Fibroblast of skin of left biceps (primary cell): ENCODE measurements at places on chromosomes 12 and 14.
A peak's percentile ranks its signal among the peaks of the same experiment; 100 is the strongest.

DNA sequence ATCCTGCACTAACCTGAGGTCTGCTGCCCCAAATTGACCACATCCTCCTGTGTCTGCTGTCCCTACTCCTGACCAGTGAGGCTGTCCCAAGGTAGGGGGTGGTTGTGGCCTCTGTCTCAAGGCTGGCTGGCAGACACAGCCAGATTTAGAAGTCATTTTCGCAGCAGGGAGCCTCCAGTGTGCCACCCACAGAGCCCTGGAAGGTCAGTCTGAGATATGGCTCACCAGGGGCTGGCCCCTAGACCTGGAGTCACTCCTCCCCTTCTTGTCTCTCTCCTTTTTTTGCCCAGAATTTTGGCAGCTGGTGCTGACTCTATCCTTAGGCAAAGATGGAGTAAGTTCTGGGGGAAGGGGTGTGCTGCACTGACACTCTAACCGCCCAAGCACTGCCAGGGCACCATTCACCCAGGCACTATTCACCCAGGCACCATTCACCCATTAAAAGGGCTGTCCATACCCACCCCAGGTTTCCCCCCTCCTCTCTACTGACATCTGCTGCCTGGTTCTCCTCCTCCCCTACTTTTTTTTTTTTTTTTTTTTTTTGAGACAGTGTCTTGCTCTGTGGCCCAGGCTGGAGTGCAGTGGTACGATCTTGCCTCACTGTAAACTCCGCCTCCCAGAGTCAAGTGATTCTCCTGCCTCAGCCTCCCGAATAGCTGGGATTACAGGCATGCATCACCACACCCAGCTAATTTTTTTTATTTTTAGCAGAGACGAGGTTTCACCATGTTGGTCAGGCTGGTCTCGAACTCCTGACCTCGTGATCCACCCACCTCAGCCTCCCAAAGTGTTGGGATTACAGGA is 7.7 kb downstream of the DDN start:
- no peak for DNase-seq

GRCh38 chr14:45807178-45807899 is 554.3 kb upstream of the MIS18BP1 start:
- no peak for DNase-seq

- no peak for DNase-seq
Measured at GRCh38 chr14:75804570-75805275, 143.7 kb downstream of the TTLL5 start.

GRCh38 chr12:69598174-69598753 is 12.4 kb downstream of the LRRC10 start:
- DNase-seq: no peak

GRCh38 chr12:113208041-113208934 is 13.0 kb upstream of the TPCN1 start:
- DNase-seq: no peak

GRCh38 chr12:103273645-103274044 is 222.1 kb downstream of the C12orf42 start:
- no peak for DNase-seq

GRCh38 chr12:131734336-131735152 is 23.7 kb downstream of the SFSWAP start:
- DNase-seq: no peak

- DNase-seq: no peak
Measured at GRCh38 chr14:104137297-104138097, 890 bp upstream of the KIF26A start.

- DNase-seq: no peak
Measured at GRCh38 chr14:105533391-105533790, 7.0 kb downstream of the TMEM121 start.

- DNase-seq: no peak
Measured at GRCh38 chr14:24435192-24435810, 5.5 kb downstream of the KHNYN start.

- DNase-seq: no peak
Measured at GRCh38 chr12:11777962-11778361, 128.5 kb downstream of the ETV6 start.

DNA sequence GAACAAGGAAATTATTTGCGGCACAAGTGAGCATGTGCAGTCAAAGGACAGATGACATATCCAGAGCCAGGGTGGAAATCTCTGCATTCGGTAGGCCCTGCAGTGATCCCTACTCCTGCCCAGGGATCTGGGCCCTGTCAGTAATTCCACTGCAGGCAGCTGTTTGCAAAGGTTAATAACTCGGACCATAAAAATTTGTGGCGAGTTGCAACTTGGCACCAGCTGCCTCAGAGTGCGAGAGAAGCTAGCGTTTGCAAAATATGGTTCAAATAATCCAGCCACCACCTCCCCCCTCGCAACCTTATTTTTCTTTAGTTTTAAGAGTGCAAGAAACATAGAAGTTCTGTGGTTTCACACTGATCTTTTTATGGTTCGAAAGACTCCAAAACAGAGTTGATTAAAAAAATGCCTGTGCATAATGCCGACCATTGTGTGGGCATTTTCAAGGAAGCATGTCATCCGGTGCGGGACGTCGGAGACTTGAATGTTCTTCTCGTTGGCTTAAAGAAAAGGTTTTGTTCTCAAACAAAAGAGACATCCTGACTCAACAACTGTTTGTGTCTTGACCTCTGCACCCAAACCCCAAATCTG is 224.5 kb downstream of the BCL11B start:
- DNase-seq: no peak

DNA sequence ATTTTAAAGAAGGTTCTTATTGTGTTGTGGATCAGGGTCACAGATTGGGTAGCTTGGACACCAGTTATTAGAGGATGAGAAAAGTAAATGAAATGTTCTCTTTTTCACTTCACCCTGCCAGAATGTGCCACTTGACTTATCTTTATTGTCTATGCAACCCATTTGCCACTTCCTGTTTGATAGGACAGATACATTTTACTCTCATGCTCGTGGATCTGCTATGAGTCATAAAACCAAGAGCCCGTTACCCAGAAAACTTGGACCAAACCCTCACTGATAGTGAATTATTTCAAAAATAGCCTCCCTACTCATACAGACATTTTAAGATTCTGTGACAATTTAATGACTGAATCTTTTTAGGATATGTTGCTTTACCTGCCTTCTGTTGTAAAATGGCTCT is 1.8 kb downstream of the ISCA2 start:
- no peak for DNase-seq

DNA sequence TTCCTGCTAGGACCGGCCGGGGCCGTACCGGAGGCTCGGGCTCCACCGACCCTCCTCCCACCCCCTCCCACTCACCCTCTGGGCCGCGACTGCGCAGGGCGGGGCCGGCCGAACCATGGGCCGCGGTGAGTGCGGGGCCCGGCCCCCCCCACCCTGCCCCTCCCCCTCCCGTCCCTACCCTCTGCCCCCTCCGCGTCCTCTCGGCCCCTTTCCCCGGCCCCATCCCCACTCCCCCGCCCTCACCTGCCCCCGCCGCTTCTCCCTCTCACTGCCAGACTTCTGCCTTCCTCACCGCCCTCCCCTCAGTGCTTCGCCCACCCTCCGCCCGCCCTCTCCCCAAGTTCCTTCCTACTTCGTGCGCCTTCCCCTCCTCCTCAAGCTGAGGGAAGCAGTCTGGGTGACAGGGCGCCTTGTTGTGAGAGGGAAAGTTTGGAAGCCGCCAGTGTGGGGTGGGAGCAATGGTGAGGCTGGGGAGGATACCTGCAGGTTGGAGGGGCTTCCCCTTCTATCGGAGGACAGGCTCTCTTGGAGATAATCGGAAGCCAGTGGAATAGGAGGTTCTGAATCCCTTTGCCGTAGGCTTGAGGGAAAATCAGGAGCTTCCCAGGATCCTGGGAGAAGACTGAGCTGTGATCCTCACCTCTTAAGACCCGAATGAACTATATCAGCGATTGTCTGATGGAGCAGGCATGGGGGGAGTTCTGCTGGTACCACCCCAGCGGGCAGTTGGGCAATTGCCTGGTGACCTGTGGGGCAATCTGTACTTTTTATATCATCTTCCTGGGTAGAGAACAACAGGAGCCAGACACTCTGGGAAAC is 472 bp downstream of the MBD6 start:
- DNase-seq: no peak

DNA sequence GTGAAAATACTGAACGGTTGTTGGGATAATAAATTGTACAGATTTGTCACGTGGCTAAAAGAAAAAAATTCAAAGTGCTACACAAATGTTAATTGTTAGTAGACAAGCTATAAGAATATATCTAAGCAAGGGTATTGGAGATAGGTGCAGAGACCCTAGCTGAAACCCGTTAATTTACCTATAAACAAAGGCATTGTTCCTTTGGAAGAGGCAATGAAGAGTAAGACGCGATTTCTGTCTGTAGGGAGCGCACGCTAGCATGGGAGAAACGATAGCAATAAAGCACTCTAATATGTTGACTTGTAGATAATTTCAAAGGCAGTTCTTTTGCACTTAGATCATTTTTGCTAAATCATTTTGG is 565 bp downstream of the CCDC77 start:
- no peak for DNase-seq

- DNase-seq: no peak
Measured at GRCh38 chr14:100011628-100012325, 53.4 kb upstream of the EVL start.

- no peak for DNase-seq
Measured at GRCh38 chr12:53944209-53944608, 5.6 kb downstream of the HOXC13 start.

- peak; percentile 34 for DNase-seq
Measured at GRCh38 chr14:99982537-99983250, 82.5 kb upstream of the EVL start.

- DNase-seq: no peak
Measured at GRCh38 chr14:67650151-67650550, 24.3 kb downstream of the VTI1B start.

DNA sequence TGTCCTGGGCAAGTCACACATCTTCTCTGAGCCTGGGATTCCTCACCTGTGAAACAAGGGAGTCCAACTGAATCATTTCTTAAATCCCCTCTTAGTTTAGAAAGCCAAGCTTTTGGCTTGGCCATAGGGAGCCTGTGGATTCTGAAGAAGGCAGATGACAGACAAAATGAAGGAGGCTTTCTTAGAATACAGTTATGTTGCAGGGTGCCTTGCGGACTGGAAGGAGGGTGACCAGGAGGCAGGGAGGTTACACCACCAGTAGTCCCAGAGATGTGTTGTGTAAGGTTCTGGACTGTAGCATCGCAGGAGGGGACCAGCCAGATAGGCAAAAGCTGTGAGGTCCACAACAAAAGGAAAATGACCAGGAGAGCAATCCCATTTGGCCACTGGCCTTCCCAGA is 8.2 kb upstream of the ACVR1B start:
- no peak for DNase-seq

- DNase-seq: no peak
Measured at GRCh38 chr14:100438678-100439592, 115.8 kb downstream of the SLC25A47 start.

GRCh38 chr12:12671850-12672660 is 23.9 kb downstream of the GPR19 start:
- no peak for DNase-seq

- no peak for DNase-seq
Measured at GRCh38 chr12:41011939-41012338, 176.2 kb upstream of the PDZRN4 start.

DNA sequence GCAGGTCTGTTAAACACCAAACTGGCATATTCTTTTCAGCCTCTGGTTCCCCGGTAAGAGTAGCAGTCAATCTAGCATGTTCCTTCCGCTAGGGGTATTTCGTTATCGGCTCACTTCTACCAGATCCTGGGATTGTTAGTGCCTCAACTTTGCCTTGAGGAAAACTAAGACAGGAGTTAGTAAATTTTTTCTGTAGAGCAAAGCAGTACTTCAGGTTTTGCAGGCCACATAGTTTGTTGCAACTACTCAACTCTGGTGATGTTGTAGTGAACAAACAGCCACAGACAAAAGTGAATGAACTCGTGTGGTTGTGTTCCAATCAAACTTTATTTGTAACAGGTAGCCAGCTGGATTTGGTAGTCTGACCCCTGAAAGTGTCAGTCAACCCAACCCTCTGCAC is 6.3 kb upstream of the CDH24 start:
- DNase-seq: no peak

DNA sequence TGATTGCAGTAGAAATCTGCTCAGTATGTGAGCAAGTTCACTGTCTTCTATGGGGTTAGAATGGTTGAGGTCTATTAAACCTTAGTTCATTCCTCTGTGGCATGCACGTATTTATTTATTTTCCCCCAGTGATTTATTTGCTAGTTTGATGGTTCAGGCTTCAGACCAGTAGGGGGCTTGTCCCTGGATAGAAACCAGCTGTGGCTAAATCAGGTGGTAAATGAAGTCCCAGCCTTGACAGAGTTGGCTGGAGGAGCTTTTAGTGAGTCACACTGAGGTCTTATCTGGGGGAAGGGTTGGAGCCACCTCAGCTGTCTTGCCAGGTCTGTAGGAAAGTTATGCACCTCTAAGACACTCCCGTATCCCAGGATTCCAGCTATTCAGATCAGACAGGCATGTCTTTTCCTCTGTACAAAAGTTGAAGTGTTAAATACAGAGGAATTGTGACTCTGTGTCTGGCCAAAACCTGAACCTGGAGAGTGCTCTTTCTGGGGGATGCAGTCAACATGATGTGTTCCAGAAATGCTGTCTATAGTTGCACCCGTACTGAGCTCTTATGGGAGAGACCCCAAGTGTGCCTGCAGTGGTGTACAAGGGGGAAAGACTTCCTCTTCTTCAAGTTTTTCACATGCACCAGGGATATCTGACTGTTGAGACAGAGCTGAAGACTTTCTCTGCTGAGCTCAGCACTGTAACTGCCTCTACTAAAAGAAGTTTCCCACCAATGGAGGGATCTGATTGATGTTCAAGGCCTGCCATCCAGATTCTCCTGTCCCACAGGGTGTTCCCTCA is 1322.1 kb downstream of the TMEM121 start:
- no peak for DNase-seq

GRCh38 chr12:41058266-41058665 is 129.9 kb upstream of the PDZRN4 start:
- DNase-seq: peak; percentile 17

- DNase-seq: no peak
Measured at GRCh38 chr12:69649529-69649928, 38.8 kb upstream of the LRRC10 start.

- no peak for DNase-seq
Measured at GRCh38 chr14:53855574-53855973, 101.1 kb downstream of the BMP4 start.

GRCh38 chr12:56935157-56935556 is 949 bp upstream of the SDR9C7 start:
- DNase-seq: no peak

DNA sequence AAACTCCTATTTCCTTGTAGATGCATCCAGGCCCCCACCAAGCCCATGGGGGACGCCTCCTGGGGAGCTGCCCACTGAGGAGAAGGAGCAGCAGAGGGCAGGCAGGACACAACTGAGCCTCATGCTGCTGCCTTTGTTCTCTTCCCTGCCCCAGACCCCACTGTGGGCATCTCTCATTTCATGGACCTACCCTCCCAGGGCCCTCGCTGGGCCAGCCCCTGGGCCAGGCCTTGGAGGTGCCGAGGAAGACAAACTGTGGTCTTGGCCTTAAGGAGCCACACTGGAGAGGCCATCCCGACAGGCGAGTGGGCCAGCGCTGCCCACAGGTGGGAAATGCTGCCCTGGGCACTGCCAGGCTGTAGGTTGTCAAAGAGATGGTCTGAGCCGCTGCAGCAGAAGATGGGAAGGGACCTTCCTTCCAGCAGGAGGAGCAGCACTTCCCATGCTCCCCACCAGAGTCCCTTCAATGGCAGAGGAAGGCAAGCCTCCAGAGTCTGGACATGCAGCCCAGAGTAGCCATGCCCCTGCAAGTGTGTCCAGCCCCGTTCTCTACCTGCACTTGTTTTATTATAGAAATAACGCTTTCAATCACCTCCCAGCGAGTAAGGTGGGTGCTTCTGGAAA is 147.4 kb downstream of the BCL11B start:
- DNase-seq: no peak

GRCh38 chr14:35695647-35696046 is 113.4 kb downstream of the RALGAPA1 start:
- DNase-seq: no peak

- no peak for DNase-seq
Measured at GRCh38 chr12:122894193-122895121, 1.5 kb downstream of the VPS37B start.
